Right renal pelvis (tissue), 4 donors: ENCODE measurements at places on chromosomes 16 and 17. TPM values are rescaled to one million over a fixed set of nuclear protein-coding genes. Genes with fewer than 3 reads are reported as not detected.

GRCh38 chr16:59783191-59783590 lies 1049.1 kb upstream of the GOT2 start:
- no peak for DNase-seq

Gene SSTR5
- 0.11 TPM for polyA plus RNA-seq

- no peak for DNase-seq
These were observed 12.7 kb downstream of the HIC1 start for GRCh38 chr17:2067608-2068024.

DNA sequence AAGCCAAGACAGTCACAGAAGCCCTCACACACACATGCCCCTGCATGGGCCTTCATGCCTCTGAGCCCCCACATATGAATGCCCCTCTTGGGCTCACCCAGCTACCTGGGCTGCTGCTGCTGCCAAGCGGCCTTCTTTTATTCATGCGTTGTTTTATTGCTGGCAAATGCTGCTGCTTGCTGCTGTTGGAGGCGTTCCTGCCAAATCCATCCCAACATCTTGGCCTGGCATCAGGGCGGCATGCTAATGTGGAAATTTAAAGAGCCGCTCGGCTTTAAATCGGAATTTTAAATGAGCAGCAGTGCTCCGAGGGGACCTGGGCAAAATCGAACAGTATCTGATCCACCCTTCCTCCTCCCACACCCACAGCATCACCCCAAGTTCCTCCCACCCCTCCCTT lies 39.0 kb downstream of the NEUROD2 start:
- DNase-seq, result no peak

DNA sequence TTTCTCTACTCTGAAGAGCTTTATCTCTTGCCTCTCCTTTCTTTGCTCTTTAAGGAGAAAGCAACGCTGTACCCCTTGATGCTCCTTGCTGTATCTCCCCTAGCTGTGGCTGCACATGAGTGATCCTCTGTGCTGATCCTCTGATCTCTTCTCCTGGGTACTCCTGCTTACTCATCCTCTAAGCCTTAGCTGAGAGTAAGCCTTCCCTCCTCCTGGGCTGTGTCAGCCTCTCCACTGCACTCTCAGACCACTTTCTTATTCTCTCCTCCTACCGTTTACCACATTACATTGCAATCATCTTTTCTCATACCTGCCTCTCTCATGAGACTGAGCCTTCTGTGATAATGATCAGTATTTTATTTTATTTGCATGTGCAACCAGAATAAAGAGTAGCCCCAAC lies 25.1 kb downstream of the SOX9 start:
- DNase-seq, result no peak

- no peak for DNase-seq
These were observed 942 bp downstream of the KRT23 start for GRCh38 chr17:40936437-40936971.

Gene KRT32
- not detected for polyA plus RNA-seq

DNA sequence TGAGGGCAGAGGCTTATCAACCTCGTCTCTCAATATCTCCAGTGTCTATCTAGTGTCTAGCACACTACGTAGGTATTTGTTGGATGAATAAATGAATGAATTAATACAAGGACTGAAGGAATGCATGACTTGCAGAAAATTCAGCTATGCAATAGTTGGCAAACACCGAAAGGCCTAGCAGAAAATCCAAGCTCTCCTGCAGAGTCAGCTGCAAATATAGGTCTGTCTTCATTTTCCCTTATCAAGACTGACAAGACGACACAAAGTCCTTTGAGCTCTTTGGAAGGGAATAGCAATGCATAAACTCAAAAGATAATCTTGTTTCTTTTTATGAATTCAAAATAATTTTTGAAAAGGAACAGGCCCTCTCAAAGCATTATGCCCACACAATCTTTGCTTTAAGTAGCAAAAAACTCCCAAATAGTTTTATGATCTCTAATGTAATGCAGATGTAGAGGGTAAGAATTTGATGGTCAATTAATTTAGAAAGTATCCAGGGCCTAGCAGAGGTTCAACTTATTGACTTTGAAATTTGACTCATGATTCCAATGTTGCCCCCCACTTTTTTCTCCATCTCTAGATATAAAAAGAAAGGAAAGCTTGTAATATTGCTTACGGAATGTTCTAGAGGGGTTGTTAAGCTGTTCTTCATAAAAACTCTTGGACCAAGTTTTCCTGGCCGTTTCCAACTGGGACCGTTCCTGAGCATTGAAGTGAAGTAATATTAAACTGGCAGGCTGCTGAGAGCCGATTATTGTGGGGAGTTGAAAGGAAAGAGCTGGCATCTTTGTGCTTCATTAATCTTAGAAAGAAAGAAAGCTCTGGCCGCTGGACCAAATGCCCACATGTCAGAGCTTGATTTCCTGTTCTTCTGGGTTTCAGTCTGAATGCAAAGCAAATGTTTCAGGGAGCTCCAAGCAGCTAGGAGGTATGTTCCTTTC lies 227.3 kb downstream of the HS3ST3A1 start:
- no peak for DNase-seq

GRCh38 chr16:1542166-1542500 lies 8.7 kb downstream of the TMEM204 start:
- DNase-seq, result no peak
